ENCODE measurements at places on chromosomes 12 and 14. TPM values are rescaled to one million over a fixed set of nuclear protein-coding genes. Genes with fewer than 3 reads are reported as not detected.

DNA sequence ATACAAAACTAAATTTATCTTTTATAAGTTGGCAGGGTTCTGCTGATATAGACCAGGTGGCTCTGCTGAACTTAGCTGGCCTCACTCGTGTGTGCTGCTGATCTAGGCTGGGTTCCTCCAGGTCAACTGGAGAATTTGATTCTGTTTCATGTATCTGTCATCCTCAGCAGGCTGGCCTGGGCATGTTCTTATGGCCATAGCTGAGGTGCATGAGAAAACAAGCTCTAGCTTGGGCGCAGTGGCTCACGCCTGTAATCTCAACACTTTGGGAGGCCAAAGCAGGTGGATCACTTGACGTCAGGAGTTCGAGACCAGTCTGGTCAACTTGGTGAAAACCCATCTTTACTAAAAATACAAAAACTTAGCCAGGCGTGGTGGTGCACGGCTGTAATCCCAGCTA is 24.3 kb upstream of the BCL2L14 start:
- no peak for DNase-seq

DNA sequence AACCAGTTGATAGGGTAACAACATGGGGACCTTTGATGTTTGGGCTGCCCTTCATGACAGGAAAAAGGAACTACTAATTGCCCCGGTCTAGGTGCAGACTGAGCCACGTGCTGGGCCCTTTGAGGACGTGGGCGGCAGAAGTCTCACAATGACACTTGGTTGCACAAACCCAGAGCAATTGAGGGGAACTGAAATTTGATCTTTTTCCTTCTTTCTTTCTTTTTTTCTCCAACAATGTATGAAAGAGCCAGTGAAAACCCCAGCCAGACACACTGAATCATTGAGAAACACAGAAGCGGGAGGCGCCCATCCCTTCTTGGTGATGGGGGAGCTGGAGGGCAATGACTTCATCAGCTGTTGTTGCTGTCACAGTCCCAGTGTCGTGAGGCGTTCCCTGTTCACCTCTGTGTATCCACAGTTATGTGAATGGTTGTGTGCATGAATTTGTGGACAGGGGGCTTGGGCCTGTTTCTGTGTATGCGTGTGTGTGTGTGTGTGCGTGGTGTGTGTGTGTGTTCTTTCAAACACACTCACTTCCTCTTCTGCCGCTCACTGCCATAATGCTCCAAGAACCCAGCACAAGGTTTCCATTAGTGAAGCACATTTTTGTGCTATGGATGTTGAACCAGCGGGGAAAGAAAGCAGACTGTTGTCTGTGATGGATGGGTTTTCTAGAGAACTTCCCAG is 137.5 kb upstream of the CCND2 start:
- DNase-seq: no peak

OR6C2 gene
- not detected for total RNA-seq

DNA sequence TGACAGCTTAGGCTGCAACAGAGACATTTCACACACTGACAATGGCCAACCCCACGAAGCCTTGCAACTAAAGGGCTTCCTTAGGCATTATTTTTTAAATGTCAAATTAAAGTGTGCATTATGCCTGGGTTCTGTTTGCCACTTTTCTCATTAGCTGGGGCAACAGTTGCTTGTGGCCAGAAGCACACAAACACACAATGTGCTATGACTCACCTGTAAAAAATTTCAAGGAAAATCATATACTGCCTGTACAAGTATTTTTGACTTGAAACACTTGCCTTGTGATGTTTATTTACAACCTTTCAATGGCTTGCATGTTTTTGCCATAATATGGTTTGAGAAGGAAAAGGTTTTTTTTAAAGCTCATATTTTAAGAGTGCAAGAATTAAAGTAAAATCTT is 1.9 kb downstream of the NTN4 start:
- DNase-seq: no peak

PDE3A gene
- total RNA-seq: 0.61 TPM

- no peak for DNase-seq
These were observed 80.0 kb downstream of the METTL25 start for GRCh38 chr12:82438356-82438755.

FAM181A gene
- not detected for total RNA-seq

Data from A673 (cell line).